ENCODE measurements at places on chromosomes 5 and 9.

DNA sequence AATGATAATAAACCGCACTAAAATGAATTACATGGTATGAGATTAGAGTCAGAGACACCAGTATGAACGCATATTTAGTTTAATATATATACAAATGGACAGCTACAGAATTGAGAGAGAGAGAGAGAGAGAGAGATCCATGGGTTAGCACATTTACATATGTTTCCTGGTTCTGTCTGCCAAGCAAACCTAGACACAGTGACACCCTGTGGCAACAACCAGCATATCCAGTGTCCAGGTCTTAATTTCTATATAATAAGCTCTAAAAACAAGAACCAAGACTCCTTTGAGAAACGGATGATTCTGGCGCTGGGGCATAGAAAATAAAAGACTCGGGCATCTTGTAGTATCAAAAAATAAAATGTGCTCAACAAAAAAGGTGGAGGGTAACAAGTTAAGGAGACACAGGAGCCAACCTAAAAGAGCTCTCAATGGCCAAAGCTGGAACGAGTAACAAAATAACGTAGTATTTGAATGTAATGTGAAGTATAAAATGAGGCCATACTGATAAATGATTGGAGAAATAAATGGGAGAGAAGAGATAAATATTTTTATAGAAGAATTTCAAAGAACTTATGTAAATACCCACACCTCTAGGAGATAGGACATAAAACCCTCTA lies 84.5 kb downstream of the RFX3 start:
- DNase-seq = peak; percentile 18

GRCh38 chr5:172454358-172455086 lies at the start of gene SH3PXD2B:
SH3PXD2B (minus strand) TSS chr5:172454525; CDS start chr5:172454352, 173 bp downstream.
- peak; percentile 27 for DNase-seq

- DNase-seq = no peak
Measured at GRCh38 chr5:36874465-36874864, 2.1 kb upstream of the NIPBL start.

DNA sequence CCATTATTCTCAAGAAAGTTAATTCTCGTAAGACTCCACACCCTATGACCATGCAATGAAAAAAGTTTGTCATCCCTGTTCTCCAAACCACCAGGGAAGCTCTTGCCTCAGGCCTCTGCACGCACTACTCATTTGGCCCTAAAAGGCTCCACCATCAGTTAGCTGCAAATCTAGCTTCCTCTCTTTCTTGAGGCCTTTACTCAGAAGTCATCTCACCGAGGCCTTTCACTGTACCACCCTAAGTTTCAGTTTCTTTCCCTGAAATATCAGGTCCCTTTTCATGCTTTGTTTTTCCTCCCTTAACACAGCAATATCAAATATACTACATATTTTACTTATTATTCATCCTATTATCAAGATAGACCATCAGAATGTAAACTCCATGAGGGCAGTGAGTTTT lies 39.1 kb downstream of the OXCT1 start:
- DNase-seq = no peak
